ENCODE measurements at places on chromosomes 5 and 9.
A peak's percentile ranks its signal among the peaks of the same experiment; 100 is the strongest.

DNA sequence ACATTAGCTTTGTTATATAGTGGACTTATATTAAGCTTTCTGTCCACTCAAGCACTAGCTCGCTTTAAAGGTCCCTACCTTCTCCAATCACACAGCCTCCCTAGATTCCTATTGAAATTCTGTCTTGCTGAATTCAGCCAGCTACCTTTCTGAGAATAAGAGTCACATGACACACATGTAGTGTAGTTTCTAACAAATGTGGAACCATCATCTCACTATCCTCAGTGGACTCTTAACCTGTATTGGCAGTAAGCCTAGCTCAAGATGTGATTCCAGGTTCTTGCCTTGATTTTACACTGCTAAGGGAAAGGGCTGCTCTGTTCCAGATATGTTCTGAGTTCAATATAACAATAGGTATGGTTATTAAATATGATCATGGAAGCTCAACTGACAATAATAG lies 11.4 kb downstream of the FAM219A start:
- no peak for DNase-seq

DNA sequence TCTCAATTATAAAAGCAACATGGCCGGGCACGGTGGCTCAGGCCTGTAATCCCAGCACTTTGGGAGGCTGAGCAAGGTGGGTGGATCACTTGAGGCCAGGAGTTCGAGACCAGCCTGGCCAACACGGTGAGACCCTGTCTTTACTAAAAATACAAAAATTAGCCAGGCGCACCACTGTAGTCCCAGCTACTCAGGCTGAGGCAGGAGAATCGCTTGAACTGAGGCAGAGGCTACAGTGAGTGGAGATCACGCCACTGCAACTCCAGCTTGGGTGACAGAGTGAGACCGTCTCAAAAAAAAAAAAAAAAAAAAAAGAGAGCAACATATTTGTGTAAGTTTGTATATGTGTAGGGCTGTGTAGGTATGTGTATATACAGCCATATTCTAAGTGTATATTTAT lies 7.5 kb downstream of the RPS6 start:
- DNase-seq, result no peak

GRCh38 chr9:100637787-100638186 lies 59.9 kb downstream of the CAVIN4 start:
- no peak for DNase-seq

GRCh38 chr5:145760660-145761059 lies 74.5 kb downstream of the PRELID2 start:
- no peak for DNase-seq

- DNase-seq, result no peak
Observed at GRCh38 chr5:91641730-91642350, 258.7 kb upstream of the ARRDC3 start.

DNA sequence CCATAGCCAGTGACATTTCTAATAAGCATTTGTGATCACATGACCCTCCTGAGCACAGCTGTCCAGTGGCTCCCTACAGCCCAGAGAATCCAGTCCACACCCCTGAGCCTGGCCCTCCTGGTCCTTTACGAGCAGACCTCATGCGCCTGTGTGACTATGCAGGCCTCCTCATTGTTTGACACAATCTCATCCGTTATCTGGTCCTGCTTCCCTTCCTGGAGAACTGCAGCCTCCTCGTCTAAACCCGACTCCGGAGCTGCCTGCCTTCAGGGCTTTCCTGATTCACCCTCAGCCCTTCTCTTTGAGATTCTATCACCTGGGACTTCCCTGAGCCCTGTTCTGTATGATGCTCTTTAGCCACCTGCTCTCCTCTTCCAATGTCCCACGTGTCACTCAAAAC lies 79.7 kb downstream of the GPR21 start:
- DNase-seq, result no peak

DNA sequence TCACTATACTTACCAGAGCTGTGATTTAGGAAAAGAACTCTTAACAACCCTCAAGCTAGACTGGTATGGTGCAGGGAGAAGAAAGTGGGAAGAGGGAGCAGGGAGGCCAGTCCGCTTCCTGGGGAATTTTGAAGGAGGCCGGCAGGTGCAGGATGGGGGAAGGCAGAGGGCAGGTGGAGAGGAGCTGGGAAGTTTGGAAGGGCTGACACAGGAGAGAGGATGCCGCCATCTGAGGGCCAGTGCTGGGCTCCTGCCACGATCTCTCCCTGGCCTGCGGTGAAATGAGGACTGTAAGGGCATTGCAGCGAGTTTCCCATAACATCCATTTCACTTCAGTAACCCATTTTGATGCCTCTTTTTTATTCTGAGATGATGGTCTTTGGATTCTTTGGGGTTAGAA lies 8.9 kb downstream of the DAB2IP start:
- DNase-seq, result no peak

GRCh38 chr9:131530920-131531832 lies at the start of gene UCK1:
Gene UCK1, minus strand, starts transcription at chr9:131531263. Its CDS starts 89 bp downstream, at chr9:131531174.
- DNase-seq, result peak; percentile 84

GRCh38 chr9:36959681-36960574 lies 74.1 kb downstream of the PAX5 start:
- DNase-seq, result no peak

DNA sequence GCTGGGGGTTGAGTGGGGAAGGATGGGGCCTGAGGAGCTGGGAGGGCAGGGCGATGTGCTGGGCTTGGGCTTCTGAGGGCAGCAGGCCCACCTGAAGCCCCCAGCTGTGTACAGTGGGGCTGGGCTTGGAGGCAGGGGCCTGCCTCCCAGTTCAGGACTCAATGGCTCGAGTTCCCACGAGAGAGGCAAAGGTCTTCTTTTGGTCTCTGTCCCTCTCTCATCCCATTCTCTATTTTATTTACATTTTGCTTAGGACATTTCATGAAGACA lies 180.6 kb downstream of the MACROH2A1 start:
- DNase-seq, result no peak

GRCh38 chr5:88660264-88660946 lies 222.6 kb downstream of the MEF2C start:
- no peak for DNase-seq

DNA sequence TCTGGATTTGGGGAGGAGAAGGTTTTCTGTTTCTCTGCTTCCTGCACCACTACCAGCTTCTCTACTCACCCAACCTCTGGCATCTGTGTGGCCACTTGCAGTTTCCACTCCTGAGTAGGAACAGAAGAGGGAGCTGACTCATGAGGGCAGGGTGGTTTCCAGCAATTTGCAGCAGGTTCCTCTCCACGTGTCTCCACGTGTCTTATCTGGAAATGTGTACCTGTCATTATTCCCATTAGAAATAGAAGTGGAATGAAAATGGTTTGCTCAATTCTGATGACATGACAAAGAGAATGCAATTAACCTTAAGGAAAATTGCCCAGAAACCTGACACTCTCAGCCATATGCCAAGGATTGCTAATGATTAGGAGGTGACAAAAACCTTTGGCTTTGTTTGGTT lies 33.0 kb downstream of the EGFLAM start:
- no peak for DNase-seq

DNA sequence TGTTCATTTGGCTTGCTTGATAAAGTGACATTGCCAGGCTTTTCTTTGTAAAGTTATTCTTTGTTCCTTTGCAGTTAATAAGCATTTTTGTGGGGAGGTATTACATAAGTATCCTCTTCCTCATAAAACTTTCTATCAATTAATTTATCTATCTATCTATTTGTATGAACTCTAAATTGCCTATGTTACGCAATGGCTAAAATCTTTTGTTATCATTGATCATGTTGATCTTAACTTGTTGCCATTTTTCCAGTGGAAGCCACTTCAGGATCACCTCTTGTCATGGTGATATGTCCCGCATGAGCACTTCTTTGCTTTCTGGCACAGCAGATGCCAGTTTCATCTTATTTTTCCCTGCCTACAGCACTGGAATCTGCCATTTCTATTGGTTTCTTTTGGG lies 436.7 kb upstream of the KIF2A start:
- no peak for DNase-seq

DNA sequence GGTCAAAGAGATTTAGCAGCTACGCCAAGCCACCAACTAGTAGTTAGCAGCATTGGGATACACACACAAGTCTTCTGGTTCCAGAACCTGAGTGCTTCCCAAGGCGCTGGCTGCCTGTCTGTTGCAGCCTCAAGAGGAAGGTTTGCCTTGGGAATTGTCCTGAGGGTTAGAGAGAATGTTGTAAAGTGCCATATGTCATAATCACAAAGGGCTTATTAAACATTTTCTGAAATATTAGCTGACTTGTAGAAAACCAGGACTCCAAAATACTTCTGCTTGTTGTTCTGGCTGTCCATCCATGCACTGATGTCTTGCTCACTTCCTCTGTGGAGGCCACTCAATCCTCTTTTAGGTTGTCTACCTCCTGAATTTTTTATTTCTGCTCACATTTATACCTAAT lies 46.3 kb downstream of the SLC36A1 start:
- no peak for DNase-seq

- no peak for DNase-seq
Observed at GRCh38 chr5:4418084-4418483, 722.0 kb upstream of the ADAMTS16 start.

DNA sequence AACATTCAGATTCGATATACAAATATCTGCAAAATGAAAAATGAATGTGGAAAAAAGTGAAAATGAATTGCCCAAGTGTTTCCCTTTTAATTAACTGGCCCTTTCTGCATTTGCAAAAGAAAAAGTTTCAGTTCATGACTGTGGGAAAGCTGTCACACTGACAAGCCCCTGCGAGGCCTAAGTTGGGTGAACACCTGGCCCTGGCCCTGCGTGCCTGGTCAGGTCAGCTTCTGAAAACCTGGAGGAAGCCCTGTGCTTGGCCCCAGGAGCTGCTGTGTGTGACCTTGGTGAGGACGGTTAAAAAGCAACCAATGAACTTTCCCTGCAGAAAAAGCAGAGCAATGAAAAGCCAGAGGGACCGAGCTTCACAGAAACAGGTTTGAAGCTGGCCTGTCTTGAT lies 41.0 kb upstream of the SHC3 start:
- DNase-seq, result no peak

DNA sequence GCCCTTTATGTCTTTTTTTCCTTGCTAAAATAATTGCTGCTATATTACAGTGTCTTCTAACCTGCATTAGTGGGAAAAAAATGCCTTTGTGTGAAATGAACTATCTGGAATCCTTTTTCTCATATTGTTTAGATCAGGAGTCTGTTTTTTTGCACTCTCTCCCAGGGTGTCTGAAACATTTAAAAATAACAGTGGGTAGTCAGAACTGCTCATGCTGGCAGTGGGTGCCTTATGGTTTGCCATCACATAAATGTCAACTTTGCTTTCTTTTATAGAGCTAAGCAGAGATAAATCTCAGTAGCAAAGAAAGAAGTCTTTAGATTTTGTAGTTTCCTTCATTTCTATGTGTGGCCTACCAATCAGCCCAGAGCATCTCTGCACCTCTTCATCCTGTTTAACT lies 347.8 kb upstream of the RGMB start:
- no peak for DNase-seq

DNA sequence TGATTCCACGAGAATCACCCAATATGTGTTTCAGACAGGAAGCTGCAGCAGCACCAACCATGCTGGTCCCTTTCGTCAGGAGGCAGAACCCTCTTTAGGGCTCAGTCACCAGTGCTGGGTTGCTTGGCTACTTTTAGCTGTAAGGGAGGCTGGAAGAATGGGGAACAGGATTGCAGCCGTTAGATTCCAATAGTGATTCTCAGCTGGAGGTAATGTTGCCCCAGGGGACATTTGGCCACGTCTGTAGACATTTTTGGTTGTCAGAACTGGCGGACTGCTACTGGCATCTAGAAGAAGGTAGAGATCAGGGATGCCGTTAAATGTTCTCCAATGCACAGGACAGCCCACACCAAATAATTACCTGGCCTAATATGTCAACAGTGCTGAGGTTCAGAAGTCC lies 81.8 kb downstream of the ANKRD33B start:
- DNase-seq, result no peak

- peak; percentile 34 for DNase-seq
Observed at GRCh38 chr5:173472164-173472563, 143.9 kb upstream of the STC2 start.

DNA sequence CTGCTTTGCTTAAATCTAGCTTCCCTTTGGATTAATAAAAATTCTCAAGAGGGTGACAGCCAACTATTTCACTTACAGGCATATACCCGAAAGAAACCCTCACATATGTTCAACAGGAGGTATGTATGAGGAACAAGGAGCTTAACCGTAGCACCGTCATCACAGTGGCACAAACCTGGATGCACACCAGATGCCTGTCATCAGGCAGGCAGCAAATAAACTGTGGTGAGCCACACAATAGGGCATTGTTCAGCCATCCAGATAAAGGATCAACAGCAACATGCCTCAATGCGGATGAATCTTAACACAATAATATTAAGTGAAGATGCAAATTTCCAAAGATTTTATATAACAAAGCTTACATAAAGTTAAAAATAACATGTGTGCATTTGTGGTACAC lies 5.5 kb upstream of the TNFSF15 start:
- DNase-seq, result peak; percentile 42

- no peak for DNase-seq
Observed at GRCh38 chr5:36502608-36503007, 103.8 kb upstream of the SLC1A3 start.

- DNase-seq, result no peak
Observed at GRCh38 chr9:127907867-127908659, 8.7 kb upstream of the ST6GALNAC6 start.

- no peak for DNase-seq
Observed at GRCh38 chr5:66039296-66039695, 104.8 kb upstream of the SREK1 start.

GRCh38 chr5:54794135-54794975 lies 191.0 kb downstream of the ESM1 start:
- DNase-seq, result no peak

DNA sequence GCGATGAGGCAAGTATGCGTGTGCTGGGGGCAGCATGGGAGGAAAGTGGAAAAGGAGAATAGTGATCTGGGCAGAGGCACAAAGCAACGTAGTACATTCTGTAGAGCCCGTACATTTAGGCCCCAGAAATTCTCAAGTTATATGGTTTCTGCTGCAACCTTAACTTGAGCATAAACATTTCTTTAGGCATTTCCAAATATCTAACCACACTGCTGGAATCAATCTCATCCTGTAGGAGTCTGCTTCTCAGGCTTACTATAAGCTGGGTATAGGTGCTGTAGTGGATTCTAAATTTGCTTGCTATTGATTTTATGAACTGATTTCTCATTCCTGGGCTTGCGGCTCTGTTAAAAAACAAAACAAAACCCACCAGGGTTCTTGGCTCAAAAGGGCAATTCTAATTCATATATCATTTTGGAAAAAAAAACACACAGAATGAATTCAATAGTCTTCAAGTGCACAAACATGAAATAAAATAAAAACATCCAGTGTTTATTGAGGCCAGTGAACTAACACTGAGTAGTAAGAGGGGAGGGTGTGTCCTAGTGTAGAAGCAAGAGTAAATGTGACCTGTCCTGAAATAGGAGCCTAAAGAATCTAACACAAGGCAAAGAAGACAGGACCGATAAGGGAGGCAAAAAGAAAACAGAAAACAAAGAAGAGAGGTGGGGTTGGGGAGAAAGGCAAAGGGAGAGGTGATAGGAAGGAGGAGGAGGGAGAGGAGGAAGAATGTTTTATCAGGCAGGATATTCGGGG lies 145.5 kb upstream of the LHFPL2 start:
- no peak for DNase-seq

Data from mucosa of descending colon (tissue), 3 donors.